Activated T-helper 17 cell treated with anti-CD3 and anti-CD28 coated beads, Interleukin-2, amount 50 U/mL, for 72 hours (primary cell): ENCODE measurements at places on chromosomes 2 and 18. TPM values are rescaled to one million over a fixed set of nuclear protein-coding genes. Genes with fewer than 3 reads are reported as not detected.

GRCh38 chr2:223894968-223895367 is 50.2 kb downstream of the WDFY1 start:
- ATAC-seq, result no peak

- ATAC-seq, result peak; percentile 91
These were observed 9.4 kb upstream of the IL1RL1 start for GRCh38 chr2:102301867-102302362.

DNA sequence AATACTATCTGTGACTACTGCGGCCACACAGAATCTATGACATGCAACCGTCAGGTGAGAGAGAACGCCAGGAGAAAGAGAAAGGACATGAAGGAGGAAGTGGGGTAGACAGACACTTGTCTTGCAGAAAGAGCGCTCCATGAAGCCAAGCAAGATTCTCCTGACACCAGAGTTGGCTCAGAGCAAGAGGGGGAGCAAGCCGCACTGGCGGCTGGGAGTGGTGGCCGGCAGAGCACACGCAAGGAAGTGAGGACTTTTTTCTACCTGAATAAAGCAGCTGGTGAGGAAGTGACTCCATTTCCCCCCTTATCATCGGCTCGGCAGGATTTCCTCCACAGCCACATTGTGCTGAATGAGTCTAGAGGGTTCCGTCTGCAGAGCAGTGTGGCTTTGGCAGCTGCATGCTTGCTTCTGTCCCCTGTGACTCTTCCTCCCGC is 181.6 kb downstream of the BCL2 start:
- ATAC-seq, result peak; percentile 64

DNA sequence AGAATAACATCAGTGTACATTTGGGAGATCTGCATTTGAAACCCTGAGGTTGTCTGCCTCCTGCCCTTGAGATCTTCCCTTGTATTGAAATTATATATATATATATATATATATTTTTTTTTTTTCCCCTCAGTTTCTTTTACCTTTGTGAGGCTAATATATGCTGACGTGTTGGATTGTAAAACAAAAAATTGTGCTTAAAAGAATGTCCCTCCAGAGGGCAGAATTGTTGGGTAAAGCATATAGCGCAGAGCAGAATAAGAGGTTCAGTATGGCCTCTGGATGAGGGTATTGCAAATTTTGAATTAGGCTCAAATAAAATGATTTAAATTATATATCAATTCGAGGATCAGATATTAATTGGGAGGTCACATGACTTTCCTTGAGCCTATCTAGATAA is 12.4 kb downstream of the NABP1 start:
- ATAC-seq, result no peak

- ATAC-seq, result peak; percentile 11
These were observed 100.6 kb downstream of the LAMA1 start for GRCh38 chr18:7017013-7017412.

- ATAC-seq, result no peak
These were observed 140.1 kb upstream of the HAAO start for GRCh38 chr2:42932271-42933151.

GRCh38 chr18:49500201-49500921 is 13.3 kb upstream of the C18orf32 start:
- no peak for ATAC-seq

- ATAC-seq, result no peak
These were observed 202.3 kb downstream of the MREG start for GRCh38 chr2:215811003-215811402.

- no peak for ATAC-seq
These were observed 240.7 kb upstream of the FAM98A start for GRCh38 chr2:33839791-33840190.

- ATAC-seq, result no peak
These were observed 150.4 kb upstream of the CYRIA start for GRCh38 chr2:16816016-16816415.

- no peak for ATAC-seq
These were observed 75.7 kb upstream of the DAPL1 start for GRCh38 chr2:158719403-158719802.

GRCh38 chr2:234343372-234343771 is 153.5 kb downstream of the ARL4C start:
- ATAC-seq, result no peak

GRCh38 chr2:174924061-174924693 is 81.0 kb downstream of the CHN1 start:
- ATAC-seq, result no peak

DNA sequence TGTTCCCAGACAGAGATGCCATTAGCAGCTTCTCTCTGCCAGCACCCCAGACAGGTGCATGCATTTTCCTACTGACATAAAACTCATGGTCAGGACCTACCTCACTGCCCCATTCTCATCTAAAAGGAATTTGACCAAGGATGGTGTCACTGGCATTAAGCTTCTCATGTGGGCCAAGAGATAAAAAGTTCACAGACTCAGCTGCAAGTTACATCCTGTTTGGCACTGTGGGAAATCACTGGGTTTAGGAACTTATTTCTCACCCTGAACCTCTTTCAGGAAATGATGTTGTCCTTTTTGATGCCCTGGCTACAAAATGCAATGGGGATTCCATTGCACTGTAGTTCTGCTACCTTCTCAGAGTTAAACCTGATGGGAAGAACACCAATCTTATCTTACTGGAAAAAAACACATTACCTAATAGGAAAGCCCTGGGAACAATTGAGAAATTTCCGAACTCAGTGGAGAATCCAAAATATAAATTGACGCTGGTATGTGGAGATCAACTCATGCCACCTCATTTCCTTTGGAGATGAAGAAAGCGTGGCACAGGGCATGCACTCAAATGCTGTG is 252.1 kb upstream of the COPS8 start:
- no peak for ATAC-seq

GRCh38 chr18:8912348-8913326 is 189.9 kb upstream of the NDUFV2 start:
- no peak for ATAC-seq

GRCh38 chr2:229943770-229944449 is 21.6 kb downstream of the FBXO36 start:
- ATAC-seq, result no peak

GRCh38 chr2:215906458-215906857 is 106.9 kb downstream of the MREG start:
- no peak for ATAC-seq

The COPS7B gene
- total RNA-seq, result 47.8 TPM

The CROCC2 gene
- not detected for total RNA-seq

The LONRF2 gene
- 0.16 TPM for total RNA-seq

The NOSTRIN gene
- total RNA-seq, result 0.29 TPM

The CSRNP3 gene
- total RNA-seq, result not detected

The SLC9A4 gene
- total RNA-seq, result 0.11 TPM

The EPB41L3 gene
- total RNA-seq, result 0.13 TPM

The SLC4A3 gene
- total RNA-seq, result not detected

The HOXD8 gene
- total RNA-seq, result not detected
